ENCODE measurements at places on chromosomes 6 and 20. TPM values are rescaled to one million over a fixed set of nuclear protein-coding genes. Genes with fewer than 3 reads are reported as not detected.

DNA sequence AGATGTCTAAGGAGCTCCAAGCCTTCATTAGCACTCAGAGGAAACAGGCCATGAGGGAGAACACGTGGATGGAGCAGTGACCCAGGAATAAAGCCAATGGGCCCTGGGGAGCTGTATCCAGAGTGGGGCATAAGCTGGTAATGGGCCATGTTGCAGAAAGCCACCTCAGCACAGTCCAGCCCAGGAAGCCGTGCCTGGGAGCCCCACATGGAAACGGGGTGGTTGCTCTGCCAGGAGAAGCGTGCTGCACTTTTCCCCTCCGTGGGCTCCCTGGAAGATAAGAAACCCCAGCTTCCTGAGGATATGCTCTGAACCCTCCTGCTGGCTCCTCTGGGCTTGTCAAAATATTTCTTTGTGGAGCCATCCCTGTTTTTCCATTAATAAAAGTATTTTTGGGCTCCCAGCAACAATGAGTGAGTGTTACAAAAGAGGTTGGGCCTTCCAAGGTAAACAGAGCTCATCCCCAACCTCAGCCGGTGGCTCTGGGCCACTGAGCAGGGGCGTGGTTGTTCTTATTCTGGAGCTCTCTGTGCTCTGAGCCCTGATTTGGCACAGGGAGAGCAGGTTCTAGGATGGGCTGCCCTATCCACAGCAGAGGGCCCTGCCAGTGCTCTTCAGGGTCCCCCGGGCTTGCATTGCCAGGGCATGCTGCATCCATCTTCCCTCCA, 31.2 kb upstream of the NFATC2 start:
- DNase-seq, result no peak
- no peaks in the 10 kb centered on the region for H3K36me3 ChIP-seq
- H3K4me3 ChIP-seq, result no peak overlapping the region
- no peak overlapping the region for H3K27ac ChIP-seq
- H3K4me1 ChIP-seq, result no peaks in the 10 kb centered on the region

The TLDC2 gene
- total RNA-seq, result not detected

- no peak for DNase-seq
- H3K36me3 ChIP-seq, result no peaks in the 10 kb centered on the region
- H3K4me1 ChIP-seq, result no peaks in the 10 kb centered on the region
- no peaks in the 10 kb centered on the region for H3K27me3 ChIP-seq
These were observed 122.3 kb downstream of the NKAIN2 start for GRCh38 chr6:123925842-123926399.

DNA sequence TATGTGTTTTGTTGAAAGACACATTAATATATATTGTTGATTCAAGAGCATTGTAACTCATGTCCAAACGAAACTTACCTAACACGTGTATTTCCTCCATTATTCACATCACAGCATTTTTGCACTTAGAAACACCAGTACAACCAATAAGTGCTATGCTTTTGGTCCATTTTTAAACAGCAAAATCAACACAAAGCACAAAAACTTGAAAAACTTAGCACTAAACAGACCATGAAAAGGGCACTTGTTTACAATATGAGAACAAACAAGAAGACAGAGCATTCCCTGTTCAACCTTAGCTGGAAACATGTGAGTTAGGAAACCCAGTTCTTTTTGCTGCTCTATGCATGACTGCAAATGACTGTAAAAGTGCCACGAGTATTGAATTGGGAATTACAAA, 9.6 kb downstream of the GLYATL3 start:
- no peaks in the 10 kb centered on the region for H3K4me1 ChIP-seq
- DNase-seq, result no peak
- H3K36me3 ChIP-seq, result no peaks in the 10 kb centered on the region
- H3K4me3 ChIP-seq, result no peak overlapping the region

The CST8 gene
- total RNA-seq, result not detected

- peaks cover 4% of the 10 kb centered on the region for H3K27me3 ChIP-seq
- DNase-seq, result no peak
- no peak overlapping the region for H3K27ac ChIP-seq
- no peaks in the 10 kb centered on the region for H3K4me1 ChIP-seq
- no peaks in the 10 kb centered on the region for H3K36me3 ChIP-seq
These were observed 55.6 kb downstream of the PTPRK start for GRCh38 chr6:128464790-128465189.

DNA sequence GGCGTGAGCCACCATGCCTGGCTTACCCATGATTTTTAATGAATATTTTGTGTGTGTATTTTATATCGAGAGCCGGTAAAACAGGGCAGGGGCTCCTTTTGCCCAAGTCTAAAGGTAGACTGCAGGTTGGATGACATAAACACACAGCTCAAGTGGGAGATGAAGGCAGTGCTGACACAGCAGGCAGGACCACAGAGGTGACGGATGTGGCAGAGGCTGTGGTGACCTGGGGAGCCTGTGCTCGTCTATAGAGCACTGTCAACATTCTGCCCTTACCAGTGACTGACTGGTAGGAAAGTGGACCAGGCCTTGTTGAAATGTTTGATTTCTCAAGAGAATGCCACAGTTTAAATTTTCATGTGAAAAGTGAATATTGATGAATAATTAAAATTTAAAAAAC, 137.5 kb downstream of the ZFP64 start:
- H3K4me1 ChIP-seq, result peaks cover 9% of the 10 kb centered on the region
- peaks cover 8% of the 10 kb centered on the region for H3K36me3 ChIP-seq
- peaks cover 3% of the 10 kb centered on the region for H3K27me3 ChIP-seq
- no peak for DNase-seq
- H3K27ac ChIP-seq, result no peak overlapping the region

- no peak overlapping the region for H3K27ac ChIP-seq
- DNase-seq, result no peak
- peaks cover 29% of the 10 kb centered on the region for H3K27me3 ChIP-seq
- peaks cover 13% of the 10 kb centered on the region for H3K4me1 ChIP-seq
These were observed 3.6 kb upstream of the NHLRC1 start for GRCh38 chr6:18126121-18126520.

Data from activated T-helper 2 cell treated with anti-CD3 and anti-CD28 coated beads, Interferon-gamma antibody, Interleukin-2, Interleukin-4, amounts not matched to agents 10 μg/mL and 5 μg/mL and 100 μg/mL, durations not matched to agents 14 hours and 24 hours and 36 hours (primary cell).